Esophagus squamous epithelium (tissue), 5 donors: ENCODE measurements at places on chromosomes 7 and 10. TPM values are rescaled to one million over a fixed set of nuclear protein-coding genes. Genes with fewer than 3 reads are reported as not detected.

GRCh38 chr7:2936891-2937580, 92.9 kb upstream of the GNA12 start:
- no peak for DNase-seq

DNA sequence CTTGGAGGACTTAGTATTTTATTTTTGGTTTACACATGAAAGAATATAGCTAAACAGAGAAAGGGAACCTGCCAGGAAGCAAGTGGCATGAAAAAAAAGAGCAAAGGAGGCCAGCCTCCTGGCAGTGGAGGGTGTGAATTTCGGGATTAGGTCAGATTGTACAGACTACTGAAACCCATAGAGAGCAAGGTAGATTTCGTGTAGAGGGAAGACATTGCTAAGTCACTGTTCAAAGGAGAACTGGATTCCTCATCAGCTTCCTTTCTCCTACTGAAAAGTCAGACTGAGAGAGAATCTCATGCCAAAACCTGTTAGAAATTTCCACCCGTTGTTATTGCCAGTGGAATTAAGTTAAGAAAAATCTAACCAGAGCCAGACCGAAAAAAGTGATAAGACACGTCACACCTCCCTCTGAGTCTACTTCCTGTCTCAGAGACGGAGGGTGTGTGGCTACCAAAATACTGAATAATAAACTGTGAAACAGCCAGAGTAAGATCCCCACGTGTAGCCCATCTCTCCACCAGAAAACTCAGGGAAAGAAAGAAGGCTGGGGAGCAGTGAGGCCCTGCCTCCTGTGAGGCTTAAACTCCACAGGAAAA, 118.8 kb downstream of the SKIDA1 start:
- DNase-seq = no peak

DNA sequence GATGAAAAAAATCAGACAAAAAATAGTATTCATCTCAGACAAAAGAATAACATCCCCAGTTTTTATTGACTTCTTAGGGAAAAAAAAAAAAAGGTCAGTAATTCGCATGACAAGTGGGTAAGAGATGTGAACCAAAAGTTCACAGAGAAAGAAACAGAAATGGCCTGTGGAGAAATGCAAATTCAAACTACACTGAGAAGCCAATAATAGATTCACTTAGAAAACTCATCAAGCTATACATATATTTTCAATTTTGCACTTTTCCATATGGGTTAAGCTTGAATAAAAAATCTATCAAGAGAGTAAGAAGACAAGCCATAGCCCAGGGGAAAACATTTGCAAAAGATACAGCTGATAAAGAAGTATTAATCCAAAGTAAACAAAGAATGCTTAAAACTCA, 28.0 kb downstream of the HERC4 start:
- DNase-seq = no peak

ZYX gene
- 40.2 TPM for total RNA-seq

AZGP1 gene
- total RNA-seq = 0.19 TPM

FAM25A gene
- total RNA-seq = 96.0 TPM

DNA sequence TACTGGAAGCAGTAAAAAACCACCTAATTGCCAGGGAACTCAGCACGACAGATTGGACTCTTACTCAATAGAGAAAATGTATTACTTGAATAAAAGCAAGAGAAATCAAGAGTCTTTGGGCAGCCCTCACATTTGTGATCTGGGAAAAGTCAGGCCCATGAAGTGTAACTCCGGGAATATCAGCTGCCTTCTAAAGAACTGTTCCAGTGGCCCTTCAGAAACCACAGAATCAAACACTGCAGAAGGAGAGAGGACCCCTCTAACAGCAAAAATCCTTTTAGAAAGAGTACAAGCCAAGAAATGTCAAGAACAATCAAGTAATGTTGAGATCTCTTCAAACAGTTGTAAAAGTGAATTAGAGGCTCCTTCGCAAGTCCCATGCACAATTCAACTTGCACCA, 540.0 kb upstream of the TEX47 start:
- no peak for DNase-seq

GRCh38 chr7:69728304-69728703, 130.0 kb downstream of the AUTS2 start:
- DNase-seq = no peak
